LHCN-M2 (cell line): ENCODE measurements at places on chromosomes 11 and 22.

DNA sequence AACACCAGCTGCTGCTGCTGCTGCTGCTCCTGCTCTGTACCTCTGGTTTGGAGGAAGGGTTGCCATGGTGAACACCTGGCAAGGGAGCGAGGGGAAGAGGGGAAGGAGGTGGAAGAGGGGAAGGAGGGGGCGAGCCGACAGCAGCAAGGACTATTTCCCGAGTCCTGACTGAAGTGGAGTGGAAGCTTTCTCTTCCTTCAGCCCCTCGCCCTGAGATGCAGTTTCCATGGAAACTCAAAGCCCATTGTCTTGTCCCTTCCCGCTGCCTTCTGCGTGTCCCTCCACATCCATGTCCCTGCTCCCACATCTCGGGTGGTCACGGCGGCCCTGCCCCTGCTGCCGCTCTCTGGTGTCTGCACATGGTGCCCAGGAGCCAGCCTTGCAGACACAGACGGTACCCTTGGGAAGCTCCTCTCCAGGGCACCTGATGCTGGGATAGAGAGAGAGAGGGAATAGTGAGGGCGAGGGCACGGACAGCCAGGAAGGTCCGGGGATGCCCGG is 28.6 kb downstream of the FAM83F start:
- DNase-seq, result no peak

GRCh38 chr11:83157594-83158356 is 844 bp downstream of the PCF11 start:
- DNase-seq, result peak; percentile 65

- peak; percentile 79 for DNase-seq
Observed at GRCh38 chr11:2813141-2813908, 72.2 kb downstream of the CDKN1C start.

DNA sequence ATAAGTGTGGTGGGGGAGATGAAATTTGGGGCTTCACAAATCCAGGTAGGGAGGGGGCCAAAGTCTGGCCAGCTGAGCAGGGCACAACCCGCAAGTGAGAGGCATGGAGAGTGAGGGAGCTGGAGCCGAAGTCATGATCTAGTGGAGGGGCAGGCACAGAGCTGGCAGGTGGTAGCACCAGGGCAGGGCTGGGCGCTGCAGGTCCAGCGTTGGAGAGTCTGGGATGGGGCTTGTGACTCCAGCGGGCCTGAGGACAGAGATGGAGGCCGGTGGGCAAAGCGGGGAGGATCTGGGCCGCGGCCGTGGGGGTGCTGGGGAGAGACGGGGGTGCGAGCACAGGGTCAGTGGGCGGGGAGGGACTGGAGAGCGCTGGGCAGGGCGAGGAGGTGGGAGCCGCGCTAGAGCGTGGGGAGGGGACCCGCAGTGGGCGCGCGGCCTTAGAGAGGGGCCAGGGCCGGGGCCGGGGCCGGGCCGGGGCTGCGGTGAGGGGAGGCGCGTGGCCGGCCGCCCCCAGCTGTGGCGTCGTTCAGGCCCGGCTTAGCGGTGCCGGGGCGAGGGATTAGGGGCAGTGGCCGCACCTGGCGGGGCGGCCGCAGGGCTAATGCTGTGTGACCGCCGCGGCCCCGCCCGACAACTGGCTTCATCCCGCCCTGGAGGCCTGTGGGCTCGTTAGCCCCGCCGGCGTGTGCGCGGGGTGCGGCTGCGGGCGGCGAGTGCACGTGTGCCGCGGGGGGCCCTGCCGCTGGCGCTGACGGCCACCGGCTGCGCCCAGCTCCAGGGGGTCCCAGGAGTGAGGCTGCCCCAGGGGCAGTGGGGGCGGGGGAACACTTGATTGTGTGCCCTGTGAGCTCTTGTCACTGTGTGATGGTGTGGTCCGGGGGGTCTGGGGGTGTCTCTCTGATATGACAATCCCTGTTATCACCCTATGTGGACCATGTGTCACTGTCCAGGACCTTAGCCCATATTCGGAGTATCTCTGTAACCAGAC is 23.6 kb upstream of the MYOD1 start:
- DNase-seq, result no peak
